Effector memory CD8-positive, alpha-beta T cell (primary cell): ENCODE measurements at places on chromosomes 1 and 21.

GRCh38 chr1:227938276-227938675 is 9.5 kb downstream of the WNT9A start:
- DNase-seq: no peak

DNA sequence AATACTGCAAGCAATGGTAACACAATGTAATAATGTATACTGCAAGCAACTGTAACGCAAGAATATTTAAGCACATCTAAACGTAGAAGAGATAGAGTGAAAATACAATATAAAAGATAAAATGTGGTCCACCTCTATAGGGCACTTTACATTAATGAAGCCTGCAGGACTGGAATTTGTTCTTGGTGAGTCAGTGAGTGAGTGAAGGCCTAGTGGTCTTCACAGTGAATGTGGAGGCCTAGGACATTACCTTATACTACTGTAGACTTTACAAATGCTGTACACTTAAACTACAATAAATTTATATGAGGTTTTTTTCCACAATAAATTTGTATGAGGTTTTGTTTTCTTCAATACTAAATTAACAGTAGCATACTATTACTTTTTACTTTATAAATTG is 287.4 kb upstream of the SNX7 start:
- DNase-seq: no peak

- DNase-seq: no peak
These were observed 163.5 kb downstream of the NFIA start for GRCh38 chr1:61245696-61246400.

DNA sequence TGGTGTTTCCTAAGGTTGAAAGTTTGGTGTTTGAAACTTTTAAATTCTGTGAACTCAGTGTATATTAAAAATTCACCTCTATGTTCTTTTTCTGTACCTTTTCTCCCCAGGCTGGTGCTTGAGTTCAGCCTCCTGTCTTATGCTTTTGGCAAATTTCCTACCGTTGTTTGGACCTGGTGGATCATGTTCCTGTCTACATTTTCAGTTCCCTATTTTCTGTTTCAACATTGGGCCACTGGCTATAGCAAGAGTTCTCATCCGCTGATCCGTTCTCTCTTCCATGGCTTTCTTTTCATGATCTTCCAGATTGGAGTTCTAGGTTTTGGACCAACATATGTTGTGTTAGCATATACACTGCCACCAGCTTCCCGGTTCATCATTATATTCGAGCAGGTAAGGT is 24.9 kb upstream of the AXDND1 start:
- DNase-seq: no peak

GRCh38 chr1:232521660-232522059 is 108.3 kb downstream of the SIPA1L2 start:
- no peak for DNase-seq

DNA sequence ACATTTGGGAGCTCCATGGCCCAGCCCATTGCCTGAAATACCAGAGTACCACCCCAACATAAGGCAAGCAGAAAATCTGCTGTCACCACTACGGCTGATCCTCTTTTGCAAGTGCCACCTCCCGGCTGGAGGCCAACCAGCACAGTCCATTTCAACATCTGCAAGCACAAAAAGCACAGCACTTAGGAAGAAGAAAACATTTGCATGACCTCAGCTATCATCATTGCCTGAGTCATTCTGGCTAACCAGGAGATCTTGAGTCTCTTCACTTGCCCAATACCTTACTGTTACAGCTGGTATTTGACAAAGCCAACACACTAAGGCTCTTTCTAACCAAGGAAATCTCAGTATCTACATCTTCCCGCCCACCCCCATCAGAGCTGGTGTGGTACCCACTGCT is 55.9 kb downstream of the NEK7 start:
- no peak for DNase-seq

GRCh38 chr21:46187814-46188213 is 3.6 kb upstream of the SPATC1L start:
- DNase-seq: no peak

DNA sequence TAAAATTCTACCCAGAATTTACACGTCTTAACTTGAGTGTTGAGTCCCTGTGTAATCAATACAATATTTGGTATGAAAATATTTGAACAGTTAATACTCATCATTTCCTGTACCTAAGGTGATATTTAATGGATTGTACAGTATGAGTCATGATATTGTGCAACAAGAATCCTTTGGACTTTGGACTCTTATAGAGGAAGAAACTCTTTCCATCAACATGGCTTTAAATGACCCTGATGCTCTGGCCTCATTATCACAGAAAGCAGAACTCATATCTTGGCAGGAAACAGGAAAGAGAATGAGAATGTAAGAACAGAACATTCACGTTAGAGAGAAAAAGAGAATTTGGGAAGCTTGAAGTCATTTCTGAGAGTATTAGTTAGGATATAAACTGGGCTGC is 168.8 kb upstream of the B3GALT2 start:
- DNase-seq: no peak

DNA sequence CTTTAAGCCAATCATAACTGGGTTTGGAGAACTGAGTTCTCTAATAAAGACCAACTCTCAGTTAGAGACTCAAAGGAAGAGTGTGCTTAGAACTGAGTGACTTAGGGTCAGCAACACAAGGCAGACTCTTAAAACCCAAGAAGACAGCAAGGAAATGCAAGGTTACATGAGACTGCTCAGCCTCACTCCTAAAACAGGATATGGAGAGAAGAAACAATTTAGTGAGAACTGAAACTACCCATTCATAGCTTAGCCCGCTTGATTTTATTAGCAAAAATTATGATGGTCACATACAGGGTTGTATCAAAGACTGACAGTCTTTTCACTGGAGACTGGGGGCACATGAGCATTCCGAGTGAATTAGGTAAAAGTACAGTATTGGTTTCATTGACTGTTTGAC is 78.9 kb upstream of the DMRTA2 start:
- DNase-seq: no peak

GRCh38 chr1:53604291-53604919 is 134.6 kb downstream of the GLIS1 start:
- DNase-seq: no peak

GRCh38 chr1:143625886-143626285 is 345.9 kb downstream of the FAM72C start:
- no peak for DNase-seq
